ENCODE measurements at places on chromosomes 11 and 22. TPM values are rescaled to one million over a fixed set of nuclear protein-coding genes. Genes with fewer than 3 reads are reported as not detected.

NRGN gene
- total RNA-seq, result not detected

GGT1 gene
- total RNA-seq, result 3.1 TPM

CST6 gene
- not detected for total RNA-seq

NXPE1 gene
- total RNA-seq, result not detected

KRTAP5-9 gene
- not detected for total RNA-seq

GLB1L3 gene
- not detected for total RNA-seq

ISX gene
- not detected for total RNA-seq

OR9Q1 gene
- total RNA-seq, result not detected

MMP8 gene
- total RNA-seq, result 11.7 TPM

PKP3 gene
- 2.8 TPM for total RNA-seq

C11orf52 gene
- 3.5 TPM for total RNA-seq

LINC01488 gene
- total RNA-seq, result not detected

OPCML gene
- total RNA-seq, result not detected

TOP3B gene
- total RNA-seq, result 18.7 TPM

LRRC10B gene
- 1.6 TPM for total RNA-seq

TESMIN gene
- total RNA-seq, result not detected

SAA4 gene
- total RNA-seq, result 5.1 TPM

UPK3A gene
- total RNA-seq, result not detected

DLG2 gene
- 5.3 TPM for total RNA-seq

POU2AF3 gene
- 0.68 TPM for total RNA-seq

P2RX6 gene
- total RNA-seq, result 1.5 TPM

RIMBP3B gene
- under 0.01 TPM for total RNA-seq

MRE11 gene
- 16.6 TPM for total RNA-seq

TTLL1 gene
- 5.6 TPM for total RNA-seq

RFPL3 gene
- not detected for total RNA-seq

OR52E5 gene
- not detected for total RNA-seq

CDC42EP1 gene
- total RNA-seq, result 11.3 TPM

GRIK4 gene
- 0.57 TPM for total RNA-seq

PRSS23 gene
- 28.0 TPM for total RNA-seq

SCARF2 gene
- 2.8 TPM for total RNA-seq

SLC3A2 gene
- total RNA-seq, result 137 TPM

FAM111B gene
- total RNA-seq, result 1.4 TPM

OR52I2 gene
- total RNA-seq, result not detected

MPZL2 gene
- total RNA-seq, result 14.3 TPM

OR52I1 gene
- not detected for total RNA-seq

TBX10 gene
- not detected for total RNA-seq

BIK gene
- not detected for total RNA-seq

OR6T1 gene
- total RNA-seq, result not detected

RPS13 gene
- 914 TPM for total RNA-seq
